Osteoblast (primary cell): ENCODE measurements at places on chromosomes 3 and 15. TPM values are rescaled to one million over a fixed set of nuclear protein-coding genes. Genes with fewer than 3 reads are reported as not detected.

- DNase-seq: no peak
Measured at GRCh38 chr3:42853739-42854302, 21.9 kb downstream of the CYP8B1 start.

Gene PAQR5
- 1.1 and 1.5 TPM in 2 replicates for total RNA-seq

- DNase-seq: no peak
Measured at GRCh38 chr3:32951410-32951811, at the start of gene CCR4. CCR4 (plus strand) TSS chr3:32951644; CDS start chr3:32953423, 1,779 bp downstream.

DNA sequence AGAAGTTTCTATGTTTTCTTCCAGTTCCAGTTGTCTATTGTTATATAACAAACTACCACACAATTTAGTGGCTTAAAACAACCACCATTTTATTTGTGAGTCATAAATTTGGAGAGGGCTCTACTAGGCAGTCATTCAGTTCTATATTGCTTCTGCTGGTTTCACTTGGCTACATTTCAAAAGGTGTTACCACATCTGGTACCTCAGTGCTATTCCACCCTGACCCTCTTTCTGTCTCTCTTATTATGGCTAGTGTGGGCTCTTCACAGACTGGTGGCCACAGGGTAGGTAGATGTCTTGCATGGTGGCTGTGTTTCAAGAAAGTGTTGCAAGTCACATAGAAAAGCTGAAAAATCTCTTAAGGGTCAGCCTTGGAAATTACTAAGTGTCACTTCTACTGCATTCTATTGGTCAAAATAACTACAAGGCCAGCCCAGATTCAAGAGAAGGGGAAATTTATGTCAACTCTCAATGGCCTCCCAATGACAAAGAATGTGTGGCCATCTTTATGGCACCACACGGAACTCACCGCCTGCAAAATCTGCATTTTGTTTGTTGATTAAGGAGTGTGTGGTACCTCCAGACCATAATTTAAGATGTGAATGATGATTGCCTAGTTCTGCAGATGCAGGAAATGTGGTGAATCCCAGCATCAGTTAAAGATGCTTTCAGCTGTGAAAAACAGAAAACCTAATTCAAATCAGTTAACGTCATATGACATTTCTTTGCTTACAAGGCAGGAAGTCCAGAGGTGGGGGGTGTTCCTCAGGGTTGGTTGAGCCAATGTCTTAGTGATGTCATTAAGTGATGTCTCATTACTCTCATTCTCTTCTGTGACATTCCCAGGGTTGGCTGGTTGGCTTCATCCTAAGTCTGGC is 105.8 kb upstream of the RASGRP1 start:
- no peak for DNase-seq

GRCh38 chr15:80343554-80343992 is 60.6 kb upstream of the ARNT2 start:
- DNase-seq: no peak

GRCh38 chr3:45922950-45923590 is 20.2 kb upstream of the CXCR6 start:
- no peak for DNase-seq

DNA sequence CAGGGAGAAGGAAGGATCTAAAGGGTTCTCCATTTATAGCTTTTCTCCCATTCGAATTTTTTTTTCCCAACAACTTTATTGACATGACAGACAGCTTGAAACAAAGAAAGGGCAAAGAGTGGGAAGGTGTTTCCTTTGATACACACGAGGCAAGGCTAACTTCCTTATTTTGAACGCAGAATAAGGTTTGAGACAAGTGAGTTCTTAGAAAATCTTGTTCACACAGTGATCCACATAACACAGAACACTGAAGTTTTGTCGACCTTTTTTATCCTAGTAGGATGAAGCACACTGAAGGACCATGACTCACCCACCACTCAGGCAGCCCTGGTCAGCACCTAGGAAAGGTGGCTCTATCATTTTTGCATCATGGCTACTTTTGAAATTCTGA is 425.8 kb upstream of the MDFIC2 start:
- no peak for DNase-seq

Gene BOC
- 22.8 and 29.2 TPM in 2 replicates for total RNA-seq
